AG04450 (cell line): ENCODE measurements at places on chromosomes 1 and 21.

GRCh38 chr1:192461684-192462083 is 113.9 kb upstream of the RGS1 start:
- no peak for DNase-seq

DNA sequence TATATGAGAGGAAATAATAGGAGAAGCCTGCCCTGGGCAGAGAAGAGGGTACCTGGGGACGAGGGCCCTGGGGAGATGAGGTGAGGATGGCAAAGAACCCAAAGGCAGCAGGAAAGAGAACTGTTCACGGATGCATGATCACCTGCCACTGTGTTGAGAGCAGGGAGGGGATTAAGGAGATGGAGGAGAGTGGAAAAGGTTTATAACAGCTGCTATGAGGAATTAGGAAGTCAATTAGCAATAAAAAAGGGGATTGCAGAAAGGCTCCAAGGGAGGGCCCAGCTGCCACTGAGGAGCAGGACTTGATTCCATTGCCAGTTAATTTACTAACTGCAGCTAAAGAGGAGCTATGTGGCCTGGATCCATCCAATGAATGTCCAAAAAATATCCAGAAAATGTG is 61.1 kb downstream of the GFI1 start:
- DNase-seq, result no peak

DNA sequence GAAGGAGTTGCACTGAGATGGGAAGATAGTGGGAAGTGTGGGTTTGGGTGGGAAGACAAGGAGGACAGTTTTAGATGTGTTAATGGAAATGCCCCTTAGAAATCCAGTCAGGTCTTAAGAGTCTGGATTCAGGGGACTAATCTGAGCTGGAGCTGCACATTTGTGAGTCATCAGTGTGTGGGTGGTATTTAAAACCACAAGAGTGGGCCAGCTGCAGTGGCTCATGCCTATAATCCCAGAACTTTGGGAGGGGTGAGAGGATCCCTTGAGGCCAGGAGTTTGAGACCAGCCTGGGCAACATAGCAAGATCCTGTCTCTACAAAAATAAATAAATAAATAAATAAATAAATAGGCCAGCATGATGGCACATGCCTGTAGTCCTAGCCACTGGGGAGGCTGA is 40.9 kb upstream of the SLC6A9 start:
- DNase-seq, result peak; percentile 89

- no peak for DNase-seq
These were observed 6.8 kb downstream of the CR1 start for GRCh38 chr1:207502726-207503125.

- DNase-seq, result no peak
These were observed 3.0 kb downstream of the ARTN start for GRCh38 chr1:43936431-43937151.
